ENCODE measurements at places on chromosomes 7 and 10. TPM values are rescaled to one million over a fixed set of nuclear protein-coding genes. Genes with fewer than 3 reads are reported as not detected.
A peak's percentile ranks its signal among the peaks of the same experiment; 100 is the strongest.

- H3K27me3 ChIP-seq: no peaks in the 10 kb centered on the region
- DNase-seq: no peak
- H3K36me3 ChIP-seq: no peaks in the 10 kb centered on the region
Observed at GRCh38 chr7:38051786-38052185, 126.3 kb upstream of the STARD3NL start.

DNA sequence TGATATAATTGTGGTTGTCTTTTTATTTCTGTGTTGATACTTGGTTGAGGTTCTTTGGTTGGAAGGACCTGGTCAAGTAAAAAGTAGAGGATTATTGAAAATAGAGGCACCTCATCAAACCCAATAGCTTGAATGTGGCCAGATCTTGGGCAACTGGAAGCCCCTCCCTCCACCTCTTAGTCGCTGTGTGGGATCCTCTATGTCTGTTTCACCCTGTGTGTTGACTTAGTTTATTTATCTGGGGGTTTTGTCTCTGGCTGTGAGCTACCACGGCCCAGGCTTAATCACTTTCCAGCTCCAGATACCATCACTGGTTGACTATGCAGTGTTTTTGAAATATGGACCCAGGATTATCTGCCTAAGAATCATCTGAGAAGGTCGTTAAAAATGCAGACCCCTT is 58.3 kb downstream of the AP3M1 start:
- H3K4me3 ChIP-seq: no peak overlapping the region
- DNase-seq: no peak
- no peaks in the 10 kb centered on the region for H3K27me3 ChIP-seq
- no peaks in the 10 kb centered on the region for H3K4me1 ChIP-seq
- peaks cover 7% of the 10 kb centered on the region for H3K36me3 ChIP-seq

DNA sequence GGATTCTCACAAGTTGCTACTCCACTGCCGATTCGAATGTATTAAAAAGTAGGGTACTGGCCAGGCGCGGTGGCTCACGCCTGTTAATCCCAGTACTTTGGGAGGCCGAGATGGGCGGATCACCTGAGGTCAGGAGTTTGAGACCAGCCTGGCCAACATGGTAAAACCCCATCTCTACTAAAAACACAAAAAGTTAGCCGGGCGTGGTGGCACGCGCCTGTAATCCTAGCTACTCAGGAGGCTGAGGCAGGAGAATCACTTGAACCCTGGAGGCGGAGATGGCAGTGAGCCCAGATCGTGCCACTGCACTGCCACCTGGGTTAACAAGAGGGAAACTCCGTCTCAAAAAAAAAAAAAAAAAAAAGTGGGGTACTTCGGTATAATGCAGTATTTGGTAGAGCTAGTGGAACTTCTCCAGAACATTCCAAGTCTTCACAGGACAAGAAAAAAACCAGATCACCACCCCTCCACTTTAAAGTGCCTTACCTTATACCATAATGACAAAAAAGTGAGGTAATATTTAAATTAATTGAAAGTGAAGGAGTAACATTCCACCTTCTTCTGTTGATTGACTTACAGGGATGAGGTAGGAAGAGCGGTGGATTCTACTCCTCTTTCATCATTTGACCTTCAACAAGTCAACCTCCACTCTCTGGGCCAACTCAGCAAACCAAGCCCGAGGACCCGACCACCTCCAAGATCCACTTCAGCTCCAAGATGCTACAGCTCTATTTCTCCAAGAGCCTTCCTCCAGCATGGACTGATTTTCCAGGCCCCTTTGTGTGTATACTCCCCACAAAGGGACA is 2.0 kb downstream of the BAZ1B start:
- peaks cover 28% of the 10 kb centered on the region for H3K36me3 ChIP-seq
- no peak for DNase-seq
- H3K4me3 ChIP-seq: peak overlapping the region; percentile 81

DNA sequence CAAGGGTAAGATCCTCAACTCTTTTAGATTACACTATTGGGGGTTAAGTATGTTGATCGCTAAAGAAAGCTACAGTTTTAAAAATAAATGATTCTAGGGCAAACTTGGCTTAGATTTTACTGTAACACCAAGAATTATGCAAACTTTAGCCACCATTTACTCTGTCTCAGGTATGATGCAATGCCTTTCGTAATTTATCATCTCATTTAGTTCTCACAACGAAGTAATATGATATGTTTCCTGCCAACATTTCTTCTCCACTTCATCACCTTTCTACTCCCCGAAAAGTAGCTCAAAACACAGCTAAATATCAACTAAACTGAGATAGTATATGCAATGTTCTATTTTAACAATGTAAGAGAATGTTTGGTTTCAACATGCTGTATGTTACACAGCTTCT is 21.1 kb downstream of the FAM133B start:
- no peak overlapping the region for H3K4me3 ChIP-seq
- no peaks in the 10 kb centered on the region for H3K4me1 ChIP-seq
- no peak for DNase-seq

GRCh38 chr10:54496852-54497251 is 304.2 kb downstream of the PCDH15 start:
- no peak overlapping the region for H3K27ac ChIP-seq
- no peaks in the 10 kb centered on the region for H3K4me1 ChIP-seq
- H3K27me3 ChIP-seq: no peaks in the 10 kb centered on the region
- H3K36me3 ChIP-seq: no peaks in the 10 kb centered on the region
- H3K4me3 ChIP-seq: no peak overlapping the region

GRCh38 chr7:99096124-99096887 is 47.6 kb downstream of the SMURF1 start:
- H3K27ac ChIP-seq: peak overlapping the region; percentile 46
- H3K27me3 ChIP-seq: no peaks in the 10 kb centered on the region
- H3K4me1 ChIP-seq: peaks cover 12% of the 10 kb centered on the region

- H3K27ac ChIP-seq: no peak overlapping the region
- peaks cover 68% of the 10 kb centered on the region for H3K27me3 ChIP-seq
- H3K4me1 ChIP-seq: no peaks in the 10 kb centered on the region
- H3K36me3 ChIP-seq: no peaks in the 10 kb centered on the region
- DNase-seq: no peak
Observed at GRCh38 chr10:132920101-132920925, 22.1 kb downstream of the CFAP46 start.

DNA sequence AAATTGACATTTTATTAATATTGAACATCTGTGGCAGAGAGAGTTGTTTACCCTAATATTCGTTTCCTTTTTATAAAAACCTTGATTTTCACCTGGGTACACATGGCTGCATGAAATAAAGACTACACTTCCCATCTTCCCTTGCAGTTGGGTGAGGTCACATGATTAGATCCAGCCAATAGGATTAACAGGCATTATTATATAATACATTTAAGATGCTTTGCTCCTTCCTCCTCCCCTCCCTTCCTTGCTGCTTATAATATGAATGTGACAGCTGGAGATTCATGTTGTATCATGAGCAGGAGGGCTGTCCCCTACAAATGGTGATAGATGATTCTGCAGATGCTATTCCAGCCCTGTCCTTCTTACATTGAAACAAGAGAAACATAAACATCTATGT is 146.6 kb downstream of the SH2D4B start:
- H3K36me3 ChIP-seq: no peaks in the 10 kb centered on the region
- H3K27me3 ChIP-seq: no peaks in the 10 kb centered on the region
- H3K4me1 ChIP-seq: no peaks in the 10 kb centered on the region
- H3K27ac ChIP-seq: no peak overlapping the region
- no peak for DNase-seq

GRCh38 chr10:60042262-60042661 is 135.9 kb upstream of the CCDC6 start:
- H3K27me3 ChIP-seq: no peaks in the 10 kb centered on the region
- H3K4me3 ChIP-seq: no peak overlapping the region
- H3K36me3 ChIP-seq: peaks cover 48% of the 10 kb centered on the region
- no peak overlapping the region for H3K27ac ChIP-seq
- DNase-seq: no peak
- H3K4me1 ChIP-seq: no peaks in the 10 kb centered on the region

GRCh38 chr7:39703144-39703543 is 79.8 kb downstream of the RALA start:
- no peak for DNase-seq
- peaks cover 36% of the 10 kb centered on the region for H3K36me3 ChIP-seq
- no peak overlapping the region for H3K27ac ChIP-seq
- no peaks in the 10 kb centered on the region for H3K27me3 ChIP-seq

DNA sequence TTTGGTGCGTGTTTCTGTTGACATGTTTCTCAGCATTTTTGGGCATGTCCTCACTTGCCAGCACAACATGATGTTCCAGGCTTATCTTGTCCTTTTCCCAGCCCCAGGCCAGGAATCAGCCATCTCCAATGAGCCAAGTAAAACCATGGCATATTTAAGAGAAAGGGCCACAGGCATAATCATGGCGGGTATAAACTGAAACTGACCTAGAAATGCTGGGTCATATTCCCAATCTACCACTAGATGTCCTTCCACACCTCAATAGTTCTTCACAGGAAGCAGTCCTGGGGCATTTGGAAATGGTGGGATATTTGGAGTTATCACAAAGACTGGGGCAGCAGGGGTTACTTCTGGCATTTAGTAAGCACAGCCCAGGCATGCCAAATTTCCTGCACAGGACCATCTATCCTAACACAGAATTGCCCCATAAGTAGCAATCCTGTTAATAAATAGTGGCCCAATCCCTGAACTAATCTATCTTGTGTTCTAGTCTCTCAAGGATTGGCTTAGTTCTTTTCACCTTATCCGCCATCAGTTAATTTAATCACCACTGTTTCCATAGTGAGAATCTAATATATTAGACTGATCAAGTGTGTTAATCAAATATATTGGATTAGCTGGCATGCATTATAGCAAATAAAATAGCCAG is 101.6 kb downstream of the NPSR1 start:
- H3K4me1 ChIP-seq: no peaks in the 10 kb centered on the region
- no peaks in the 10 kb centered on the region for H3K36me3 ChIP-seq
- H3K27me3 ChIP-seq: peaks cover under 1% of the 10 kb centered on the region
- no peak overlapping the region for H3K27ac ChIP-seq

DNA sequence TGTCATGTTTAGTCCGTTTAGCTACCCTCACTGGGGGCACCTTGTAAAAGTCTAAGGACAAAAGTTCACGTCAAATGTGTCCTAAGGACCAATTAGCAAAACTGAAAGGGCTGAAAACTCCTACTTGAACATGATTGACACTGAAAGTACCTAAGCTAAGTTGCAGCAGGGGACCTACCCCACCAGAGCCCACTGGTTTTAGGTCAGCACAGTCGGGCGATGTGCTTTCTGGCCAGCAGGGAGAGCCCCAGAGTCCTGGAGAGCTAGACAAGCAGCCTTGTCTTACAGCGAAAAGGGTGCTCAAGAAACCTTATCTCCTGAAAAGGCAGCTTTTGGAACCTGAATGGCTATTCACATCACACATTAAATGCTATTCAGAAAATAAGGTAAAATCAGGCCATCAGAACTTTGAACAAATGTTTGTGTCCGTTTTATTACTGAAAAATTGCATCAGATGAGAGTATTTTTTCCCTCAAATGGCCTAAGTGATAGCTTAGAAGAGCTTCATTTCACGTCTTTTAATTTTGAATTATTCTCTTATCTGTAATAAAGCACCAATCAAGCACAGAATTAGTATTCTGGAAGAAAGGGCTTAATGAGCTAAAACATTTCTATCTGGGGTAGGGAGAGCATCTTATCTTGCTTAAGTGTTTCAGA is 52.2 kb upstream of the MKI67 start:
- no peak overlapping the region for H3K4me3 ChIP-seq
- no peaks in the 10 kb centered on the region for H3K4me1 ChIP-seq
- no peaks in the 10 kb centered on the region for H3K27me3 ChIP-seq
- DNase-seq: no peak
- no peak overlapping the region for H3K27ac ChIP-seq

DNA sequence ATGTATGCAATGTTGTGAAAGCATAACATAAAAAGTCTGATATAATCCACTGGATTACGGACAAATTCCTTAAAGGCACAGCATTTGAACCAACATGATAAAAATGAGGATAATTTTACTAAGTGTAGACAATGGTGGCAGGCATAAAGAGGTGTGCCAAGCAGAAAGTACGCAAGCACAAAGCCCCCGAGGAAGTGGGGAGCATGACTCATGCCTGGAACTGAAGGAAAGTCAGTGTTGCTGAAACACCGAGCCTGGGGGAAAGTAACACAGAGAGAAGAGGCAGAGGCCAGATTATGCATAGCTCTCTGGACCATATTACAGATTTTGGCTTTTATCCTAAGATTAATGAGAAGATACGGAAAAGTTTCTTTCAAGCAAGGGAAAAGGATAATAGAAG is 490.0 kb upstream of the PHF14 start:
- H3K36me3 ChIP-seq: no peaks in the 10 kb centered on the region
- H3K27me3 ChIP-seq: no peaks in the 10 kb centered on the region
- no peaks in the 10 kb centered on the region for H3K4me1 ChIP-seq
- no peak overlapping the region for H3K27ac ChIP-seq

GRCh38 chr7:89077992-89078391 is 282.5 kb upstream of the TEX47 start:
- H3K36me3 ChIP-seq: no peaks in the 10 kb centered on the region
- H3K27ac ChIP-seq: no peak overlapping the region

- no peaks in the 10 kb centered on the region for H3K36me3 ChIP-seq
- no peaks in the 10 kb centered on the region for H3K27me3 ChIP-seq
- DNase-seq: no peak
- H3K4me1 ChIP-seq: peaks cover 18% of the 10 kb centered on the region
Observed at GRCh38 chr7:116228241-116228640, 17.9 kb downstream of the TES start.

- H3K4me3 ChIP-seq: no peak overlapping the region
- no peaks in the 10 kb centered on the region for H3K36me3 ChIP-seq
- no peaks in the 10 kb centered on the region for H3K27me3 ChIP-seq
Observed at GRCh38 chr7:55056068-55056467, 37.3 kb downstream of the EGFR start.

DNA sequence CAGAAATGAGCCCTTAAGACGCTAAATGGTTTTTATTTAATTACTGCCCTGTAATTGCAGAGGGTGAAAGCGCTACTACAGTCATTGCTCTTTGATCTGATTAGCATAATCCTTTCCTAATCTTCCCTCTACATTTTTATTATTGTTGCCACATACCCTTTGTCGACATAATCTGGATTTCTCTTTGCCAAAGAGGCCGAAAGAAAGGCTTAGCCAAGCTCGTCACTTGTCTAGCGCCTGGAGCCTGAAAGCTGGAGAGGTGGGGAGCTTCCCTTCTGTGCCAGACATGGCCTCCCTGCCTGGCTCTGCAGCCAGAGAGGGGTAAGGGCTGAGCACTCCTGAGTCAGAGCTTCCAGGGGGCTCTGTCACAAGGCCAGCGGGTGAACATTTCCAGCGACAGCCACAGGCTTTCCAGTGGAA is 145.9 kb downstream of the PRKAG2 start:
- no peak overlapping the region for H3K4me3 ChIP-seq
- H3K4me1 ChIP-seq: peaks cover 23% of the 10 kb centered on the region
- no peaks in the 10 kb centered on the region for H3K36me3 ChIP-seq
- no peak overlapping the region for H3K27ac ChIP-seq
- no peaks in the 10 kb centered on the region for H3K27me3 ChIP-seq
- no peak for DNase-seq

CFAP43 gene
- not detected for total RNA-seq

OR2A12 gene
- not detected for total RNA-seq

FANK1 gene
- total RNA-seq: not detected

CRYGN gene
- total RNA-seq: 0.15 TPM

MAGI2 gene
- total RNA-seq: 2.4 TPM

RNF32 gene
- not detected for total RNA-seq

ALOX5 gene
- total RNA-seq: 3.1 TPM
